ENCODE measurements at places on chromosomes 5 and 9.

GRCh38 chr5:135329913-135330797 is 68.9 kb downstream of the MACROH2A1 start:
- DNase-seq = no peak

- no peak for DNase-seq
Observed at GRCh38 chr5:96094904-96095303, 133.3 kb upstream of the ELL2 start.

DNA sequence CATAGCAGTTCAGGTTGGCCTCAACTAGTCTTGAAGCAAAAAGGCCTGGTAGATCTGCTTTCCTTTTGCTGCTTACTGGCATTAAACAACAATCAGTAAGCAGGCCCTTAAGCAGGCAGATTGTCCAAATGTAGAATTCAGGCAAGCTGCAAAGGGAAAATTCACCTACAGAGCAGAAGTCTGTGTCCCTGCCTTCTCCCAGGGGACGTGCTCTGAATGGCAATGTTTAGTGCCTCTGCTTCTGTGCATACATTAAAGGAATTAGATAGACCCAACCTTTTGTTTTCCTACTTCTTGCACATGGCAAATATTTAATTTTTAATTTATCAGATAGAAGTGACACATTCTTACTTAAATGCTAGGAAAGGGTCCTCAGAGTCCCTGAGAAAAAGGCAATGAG is 328.8 kb upstream of the PIK3R1 start:
- no peak for DNase-seq

- no peak for DNase-seq
Observed at GRCh38 chr5:116892993-116893392, 318.4 kb upstream of the SEMA6A start.

DNA sequence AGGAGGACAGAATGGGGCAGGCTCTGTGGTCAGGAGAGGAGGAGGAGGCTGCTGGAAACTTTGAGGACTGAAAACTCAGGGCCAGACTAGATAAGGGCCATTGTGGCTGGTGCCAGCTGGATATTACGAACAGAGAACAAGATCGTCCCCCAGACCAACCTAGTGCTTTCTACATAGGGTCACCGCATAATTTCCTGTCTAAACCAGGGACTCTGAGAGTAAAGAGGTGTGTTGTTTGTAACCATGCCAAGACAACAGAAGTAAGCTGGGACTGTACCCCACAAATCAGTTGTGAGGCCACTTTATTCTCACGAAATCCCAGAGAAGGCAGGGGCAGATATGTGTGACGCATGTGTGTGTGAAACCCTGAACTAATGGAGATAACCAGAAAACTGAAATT is 20.3 kb upstream of the GFPT2 start:
- DNase-seq = no peak

DNA sequence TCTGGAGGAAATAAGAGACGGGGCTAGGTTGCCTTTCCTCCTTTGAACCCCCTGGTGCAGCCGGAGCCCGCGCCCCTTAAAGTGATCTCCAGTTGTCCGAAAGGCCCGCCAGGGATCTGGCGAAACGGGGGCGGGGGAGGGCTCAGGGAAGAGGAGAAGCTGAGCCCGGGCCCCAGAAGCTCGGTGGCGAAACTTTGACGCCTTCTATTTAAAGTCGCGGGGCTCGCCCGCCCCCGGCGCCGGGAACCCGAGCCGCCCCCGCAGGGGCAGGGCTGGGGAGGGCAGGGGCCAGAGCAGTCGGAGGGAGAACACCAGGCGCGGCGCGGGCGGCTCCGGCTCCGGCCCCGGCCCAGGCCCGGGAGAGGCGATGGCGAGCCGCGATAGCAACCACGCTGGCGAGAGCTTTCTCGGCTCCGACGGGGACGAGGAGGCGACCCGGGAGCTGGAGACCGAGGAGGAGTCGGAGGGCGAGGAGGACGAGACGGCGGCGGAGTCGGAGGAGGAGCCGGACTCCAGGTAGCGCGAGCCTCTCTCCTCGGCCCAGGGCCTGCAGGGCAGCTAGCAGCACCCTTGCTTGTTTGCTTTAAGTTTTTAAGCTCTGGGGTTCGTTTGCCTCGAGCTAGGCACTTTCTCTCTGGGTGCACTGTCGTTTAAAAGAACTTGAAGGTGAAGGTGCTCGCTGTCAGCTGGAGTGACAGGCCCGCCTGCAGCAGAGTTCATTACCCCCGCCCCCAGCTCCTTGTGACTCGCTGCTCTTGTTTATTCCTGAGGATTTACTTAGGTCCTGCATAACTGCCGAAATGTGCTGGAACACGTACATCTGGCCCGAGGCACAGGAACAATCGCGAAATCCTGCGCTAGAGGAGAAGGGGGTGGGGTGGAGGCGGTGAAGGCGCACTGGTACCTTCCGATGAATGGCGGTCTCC is at the start of gene CMYA5:
TSS of gene CMYA5 (plus strand) at position 296 of the 926 bp plus-strand sequence. CDS start at position 368, 72 bp downstream.
- no peak for DNase-seq
